M059J (cell line): ENCODE measurements at places on chromosomes 1 and 21.

DNA sequence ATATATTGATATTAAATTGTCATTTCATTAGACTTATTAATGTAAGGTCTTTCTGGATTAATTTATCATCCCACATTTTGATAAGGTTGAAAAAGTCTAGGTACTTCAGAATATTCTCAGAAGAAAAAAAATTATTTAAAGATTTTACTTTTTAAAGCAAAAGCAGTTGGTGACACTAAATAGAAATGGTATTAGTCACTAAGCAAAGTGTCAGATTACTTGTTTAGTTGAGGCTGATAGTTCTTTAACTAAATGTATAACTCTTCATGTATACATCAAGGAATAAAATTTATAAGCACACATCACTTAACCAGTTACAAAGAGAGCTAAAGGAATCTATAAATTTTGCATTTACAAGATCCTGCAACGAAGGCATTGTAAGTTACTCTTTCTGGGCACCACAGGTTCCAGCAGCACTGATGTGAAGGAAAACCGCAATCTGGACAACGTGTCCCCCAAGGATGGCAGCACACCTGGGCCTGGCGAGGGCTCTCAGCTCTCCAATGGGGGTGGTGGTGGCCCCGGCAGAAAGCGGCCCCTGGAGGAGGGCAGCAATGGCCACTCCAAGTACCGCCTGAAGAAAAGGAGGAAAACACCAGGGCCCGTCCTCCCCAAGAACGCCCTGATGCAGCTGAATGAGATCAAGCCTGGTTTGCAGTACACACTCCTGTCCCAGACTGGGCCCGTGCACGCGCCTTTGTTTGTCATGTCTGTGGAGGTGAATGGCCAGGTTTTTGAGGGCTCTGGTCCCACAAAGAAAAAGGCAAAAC is 101.1 kb downstream of the ADARB1 start:
- no peak for DNase-seq

GRCh38 chr1:155968670-155969069 is 9.7 kb downstream of the ARHGEF2 start:
- DNase-seq, result no peak

- peak; percentile 59 for DNase-seq
These were observed 2.8 kb upstream of the LIX1L start for GRCh38 chr1:145960468-145961108.

DNA sequence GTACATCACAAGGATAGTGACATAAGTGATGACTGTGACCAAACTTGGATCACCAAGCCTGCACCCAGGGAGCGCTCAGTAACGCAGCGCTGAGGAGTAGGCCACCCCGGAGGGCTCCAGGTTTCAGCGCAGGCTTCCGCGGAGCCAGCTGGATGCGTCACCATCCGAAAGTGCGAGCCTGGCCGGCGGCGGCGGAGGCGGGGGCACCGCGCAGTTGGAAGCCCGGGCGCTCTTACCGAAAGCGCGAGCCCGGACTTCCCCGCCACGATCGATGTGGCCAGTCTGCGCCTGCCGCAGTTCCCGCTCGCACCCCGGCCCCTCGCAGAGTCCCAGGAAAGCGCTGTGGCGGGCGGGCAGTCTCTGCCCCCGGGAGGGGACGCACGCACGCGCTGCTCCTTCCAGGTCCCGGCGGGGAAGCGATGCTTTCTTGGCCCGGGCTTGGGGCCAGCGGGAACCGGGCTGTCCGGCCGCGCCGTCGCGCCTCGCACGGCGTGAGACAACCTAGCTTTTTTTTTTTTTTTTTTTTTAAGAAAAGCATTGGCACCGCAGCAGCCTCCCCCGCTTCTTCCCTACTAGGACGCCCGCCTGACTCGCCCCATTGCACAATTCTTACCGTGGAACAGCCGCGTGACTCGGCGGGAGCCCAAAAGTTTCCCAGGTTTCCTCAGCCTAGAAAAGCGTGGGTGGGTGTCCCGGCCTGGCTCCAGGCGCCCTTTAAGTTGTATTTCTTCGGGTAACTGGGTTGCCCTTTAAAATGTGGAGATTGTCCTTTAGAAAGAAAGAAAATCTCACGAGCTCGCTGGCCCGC is 36.4 kb upstream of the JAK1 start:
- peak; percentile 63 for DNase-seq

DNA sequence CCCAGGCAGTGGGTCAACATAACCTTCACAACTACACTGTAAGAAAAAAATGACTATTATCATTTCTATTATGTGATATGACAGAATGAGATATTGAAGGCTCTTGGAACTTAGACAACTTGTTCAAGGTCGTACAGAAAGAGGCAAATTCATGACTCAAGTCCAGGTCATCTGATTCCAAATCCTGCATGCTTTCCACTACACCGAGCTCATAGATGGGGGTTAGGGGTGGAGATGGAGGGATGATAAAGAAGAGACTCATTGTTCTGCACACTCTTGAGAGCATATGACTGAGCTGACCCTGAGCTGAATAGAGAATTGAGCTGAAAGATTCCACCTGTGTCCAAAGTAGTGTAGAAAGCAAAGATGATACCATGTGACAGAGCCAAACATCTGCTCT is 2.8 kb downstream of the FCRL6 start:
- peak; percentile 40 for DNase-seq

DNA sequence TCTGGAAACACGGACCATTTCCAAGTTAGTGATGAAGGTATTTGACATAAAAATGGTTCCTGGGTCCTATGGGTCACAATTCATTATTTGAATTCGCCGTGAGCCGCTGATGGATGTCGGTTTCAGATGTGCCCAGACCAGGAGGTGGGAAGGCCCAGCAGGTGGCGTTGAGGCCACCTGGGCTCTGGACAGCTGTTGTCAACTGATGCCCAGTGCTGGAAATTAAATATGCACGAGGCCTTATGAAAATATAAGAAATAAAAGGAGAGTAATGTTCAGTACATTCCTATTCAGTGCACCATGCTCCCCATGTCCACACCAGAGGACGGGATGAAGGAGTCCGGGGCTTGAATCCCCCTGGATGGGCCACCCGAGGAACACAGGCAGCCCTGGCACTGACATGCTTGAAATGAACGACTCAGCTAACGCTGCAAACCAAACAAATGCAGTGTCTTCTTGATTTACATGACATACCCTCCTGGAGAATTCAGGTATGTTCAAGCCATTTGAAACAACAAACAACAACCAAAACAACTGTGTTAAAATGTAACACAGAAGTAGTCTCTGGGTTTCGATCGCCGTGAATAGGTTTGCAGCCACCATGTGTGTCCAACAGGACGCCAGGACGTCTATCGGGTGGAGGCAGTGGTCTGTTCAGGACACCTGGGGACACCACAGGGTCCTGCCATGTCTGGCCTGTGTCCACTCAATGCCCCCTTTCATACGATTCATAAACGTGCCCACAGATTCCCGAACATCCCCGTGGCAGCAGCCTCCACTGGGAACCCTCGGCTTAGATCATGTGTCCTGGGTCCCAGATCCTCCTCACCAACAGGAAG is 6.1 kb downstream of the TFF3 start:
- no peak for DNase-seq

- no peak for DNase-seq
These were observed 64.3 kb upstream of the VANGL1 start for GRCh38 chr1:115577513-115577912.

DNA sequence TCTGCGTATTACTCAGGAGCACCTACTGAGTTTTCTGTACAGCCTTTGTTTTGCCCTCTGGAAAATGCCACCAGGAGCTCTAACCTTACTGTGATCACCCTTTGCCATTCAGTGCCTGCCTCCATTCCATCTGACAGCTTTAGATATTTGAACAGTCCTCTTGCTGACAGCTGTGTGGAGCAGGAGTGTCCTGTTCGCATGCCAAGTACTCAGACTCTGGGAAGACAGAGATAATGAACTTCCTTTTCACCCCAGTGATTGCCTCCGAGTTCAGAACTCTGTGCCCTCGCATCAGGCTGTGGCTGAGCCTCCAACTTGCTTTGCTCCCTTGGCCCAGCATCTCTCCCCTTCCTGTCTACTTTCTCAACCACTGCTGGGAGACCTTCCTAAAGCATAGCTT is 74.0 kb downstream of the CACNA1E start:
- no peak for DNase-seq

DNA sequence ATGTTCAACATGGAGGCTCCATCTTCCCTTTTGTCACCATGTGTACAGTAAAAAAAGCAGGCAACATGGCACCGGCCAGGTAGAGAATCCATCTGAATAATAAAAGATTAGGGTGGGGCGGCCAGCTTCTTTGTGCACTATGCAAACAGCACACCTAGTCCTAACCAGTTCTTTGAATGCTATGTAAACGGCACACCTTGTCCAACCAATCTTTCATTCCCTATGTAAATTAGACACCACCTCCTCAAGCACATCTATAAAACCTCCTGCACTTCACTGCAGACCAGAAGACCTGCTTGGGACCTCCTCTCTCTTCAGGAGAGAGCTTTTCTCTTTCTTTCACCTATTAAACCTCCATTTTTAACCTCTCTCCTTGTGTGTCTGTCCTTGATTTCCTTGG is 28.2 kb downstream of the TFB2M start:
- DNase-seq, result no peak

- peak; percentile 38 for DNase-seq
These were observed 27.4 kb downstream of the ELF3 start for GRCh38 chr1:202037706-202038296.

- DNase-seq, result peak; percentile 98
These were observed 4.4 kb upstream of the C2CD2 start for GRCh38 chr21:41957991-41958766.

DNA sequence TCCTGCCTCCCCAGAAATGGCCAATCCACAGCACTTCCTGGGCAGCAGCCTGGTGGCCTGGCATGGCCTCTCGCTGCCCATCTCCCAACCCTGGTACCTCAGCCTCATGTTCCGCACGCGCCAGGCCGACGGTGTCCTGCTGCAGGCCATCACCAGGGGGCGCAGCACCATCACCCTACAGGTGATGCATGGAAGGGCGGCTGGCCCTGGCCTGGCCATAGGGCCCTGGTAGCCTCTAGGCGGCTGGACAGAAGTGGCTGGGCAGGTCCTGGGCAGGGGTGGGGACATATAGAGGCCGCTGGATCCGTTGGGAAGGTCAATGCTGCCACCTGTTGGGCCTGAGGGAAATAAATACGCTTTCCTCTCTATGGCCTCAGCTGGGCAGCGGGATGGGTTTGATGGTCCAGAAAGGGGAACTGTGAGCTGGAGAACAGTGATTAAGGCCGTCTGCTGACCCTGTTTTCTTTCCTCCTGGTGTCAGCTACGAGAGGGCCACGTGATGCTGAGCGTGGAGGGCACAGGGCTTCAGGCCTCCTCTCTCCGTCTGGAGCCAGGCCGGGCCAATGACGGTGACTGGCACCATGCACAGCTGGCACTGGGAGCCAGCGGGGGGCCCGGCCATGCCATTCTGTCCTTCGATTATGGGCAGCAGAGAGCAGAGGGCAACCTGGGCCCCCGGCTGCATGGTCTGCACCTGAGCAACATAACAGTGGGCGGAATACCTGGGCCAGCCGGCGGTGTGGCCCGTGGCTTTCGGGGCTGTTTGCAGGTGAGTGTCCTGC is 14.4 kb downstream of the CELSR2 start:
- DNase-seq, result peak; percentile 83

GRCh38 chr1:41365772-41366454 is 4.7 kb downstream of the FOXO6 start:
- DNase-seq, result peak; percentile 57

DNA sequence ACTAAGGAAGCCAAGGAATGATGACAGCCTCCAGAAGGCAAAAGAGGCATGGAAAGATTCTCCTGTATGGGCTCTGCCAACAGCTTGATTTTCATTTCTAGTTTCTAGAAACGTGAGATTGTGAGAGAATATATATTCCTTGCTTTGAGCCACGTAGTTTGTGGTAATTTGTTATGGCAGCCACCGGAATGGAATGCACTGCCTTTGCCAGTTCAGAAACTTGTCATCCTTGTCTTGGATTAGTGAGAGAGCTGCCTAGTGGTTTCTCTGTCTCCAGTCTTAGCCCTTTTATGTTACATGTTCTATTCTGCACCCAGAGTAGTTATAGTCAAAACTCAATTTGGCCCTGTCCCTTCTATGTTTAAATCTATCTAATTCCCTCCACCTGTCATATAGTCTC is 216.0 kb upstream of the PTGFR start:
- DNase-seq, result peak; percentile 96

- no peak for DNase-seq
These were observed 110.2 kb upstream of the PLD5 start for GRCh38 chr1:242634732-242635131.

- DNase-seq, result no peak
These were observed 355.6 kb downstream of the SIPA1L2 start for GRCh38 chr1:232274236-232274855.

DNA sequence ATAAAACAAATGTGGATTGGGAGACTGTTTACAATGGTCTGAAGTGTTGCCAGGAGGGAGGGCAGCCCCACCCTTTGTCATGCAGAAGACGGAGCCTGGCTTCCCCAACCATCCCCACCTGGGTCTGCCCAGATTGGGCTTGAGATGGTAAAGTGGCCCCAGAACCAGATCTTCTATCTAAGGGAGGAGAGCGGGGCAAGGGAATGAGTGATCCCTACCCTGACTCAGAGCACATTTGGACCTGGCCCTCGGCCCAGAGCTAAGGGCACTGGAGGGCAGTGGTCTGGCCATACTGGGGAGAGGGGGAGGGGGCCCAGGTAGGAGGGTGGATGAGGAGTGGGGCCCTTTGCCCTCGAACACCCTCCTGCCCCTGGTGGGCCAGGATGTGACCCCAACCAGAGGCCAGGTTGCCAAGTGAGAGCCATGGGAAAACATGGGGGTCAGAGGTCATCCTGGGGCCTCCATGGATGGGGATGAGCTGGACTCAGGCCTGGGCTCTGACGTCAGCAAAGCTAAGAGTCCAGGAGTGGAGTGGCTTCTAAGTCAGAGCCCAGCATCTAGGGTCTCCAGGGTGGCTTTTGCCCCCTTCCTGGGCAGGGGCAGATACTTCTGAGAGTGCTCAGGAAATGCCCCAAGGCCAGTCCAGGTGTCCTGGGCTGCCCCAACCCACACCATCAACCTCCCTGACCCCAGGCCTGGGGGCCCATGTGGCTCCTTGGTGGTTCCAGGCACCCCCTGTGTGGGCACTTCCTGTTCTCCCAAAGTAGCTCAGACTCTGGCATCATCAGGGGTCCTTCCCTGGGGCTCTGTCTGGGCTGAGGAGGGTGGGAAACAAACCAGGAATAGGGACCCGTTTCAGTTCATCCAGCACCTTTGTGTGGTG is 1.6 kb upstream of the LEFTY1 start:
- peak; percentile 53 for DNase-seq

DNA sequence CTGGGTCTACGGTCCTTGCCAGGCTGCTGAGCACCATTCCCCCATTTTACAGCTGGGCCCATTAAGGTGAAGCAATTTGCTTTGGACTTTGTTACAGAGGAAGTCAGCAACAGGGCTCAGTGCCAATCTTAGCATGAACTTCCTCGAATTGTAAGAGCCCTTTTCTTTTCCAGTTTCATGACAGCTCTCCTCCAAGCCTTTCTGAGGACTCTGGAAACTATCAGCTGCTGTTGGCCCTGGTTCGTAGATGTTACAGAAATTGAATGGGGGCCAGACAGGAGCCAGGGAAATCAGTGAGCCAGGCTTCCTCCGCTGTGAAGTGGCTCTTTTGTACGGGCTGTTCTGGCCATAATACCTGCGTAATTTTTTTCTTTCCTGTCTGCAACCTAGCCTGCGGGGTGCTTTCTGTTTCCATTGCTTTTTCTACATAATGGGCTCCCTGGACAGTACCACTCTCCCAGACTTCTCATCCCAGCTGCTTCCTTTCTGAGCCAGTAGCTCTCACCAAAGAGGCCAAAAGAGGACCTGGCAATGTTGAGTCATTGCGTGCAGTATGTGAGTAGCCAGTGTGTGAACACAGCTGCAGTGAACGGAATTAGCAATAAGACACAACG is 386.3 kb downstream of the DISC1 start:
- DNase-seq, result peak; percentile 89

- DNase-seq, result no peak
These were observed 194.0 kb downstream of the KCNK2 start for GRCh38 chr1:215276582-215276981.

GRCh38 chr1:62188111-62188510 is 6.5 kb upstream of the L1TD1 start:
- no peak for DNase-seq
